Erythroblast (primary cell): ENCODE measurements at places on chromosomes 5 and 9.

- DNase-seq = no peak
These were observed 36.8 kb downstream of the LIX1 start for GRCh38 chr5:97105501-97106215.

DNA sequence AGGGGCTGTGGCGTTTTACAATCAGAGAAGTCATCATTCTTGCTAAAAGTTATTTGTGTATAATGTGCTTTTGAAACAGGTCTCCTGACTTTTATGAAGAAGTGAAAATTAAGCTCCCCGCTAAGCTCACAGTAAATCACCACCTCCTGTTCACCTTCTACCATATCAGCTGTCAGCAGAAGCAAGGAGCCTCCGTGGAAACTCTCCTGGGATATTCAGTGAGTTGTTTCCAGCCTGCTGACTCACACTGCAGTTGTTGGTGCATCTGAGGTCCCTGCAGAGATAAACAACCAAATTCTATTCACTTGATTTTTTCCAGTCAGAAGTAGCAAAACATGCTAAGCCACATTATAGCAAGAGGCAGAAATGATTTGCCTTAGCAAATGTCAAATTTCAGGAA is 156.7 kb downstream of the DOCK8 start:
- no peak for DNase-seq

GRCh38 chr5:83922699-83923098 is 202.0 kb upstream of the HAPLN1 start:
- no peak for DNase-seq

GRCh38 chr5:120613729-120614128 is 149.6 kb downstream of the PRR16 start:
- no peak for DNase-seq

GRCh38 chr5:52767766-52768480 is 19.8 kb upstream of the ITGA1 start:
- no peak for DNase-seq

DNA sequence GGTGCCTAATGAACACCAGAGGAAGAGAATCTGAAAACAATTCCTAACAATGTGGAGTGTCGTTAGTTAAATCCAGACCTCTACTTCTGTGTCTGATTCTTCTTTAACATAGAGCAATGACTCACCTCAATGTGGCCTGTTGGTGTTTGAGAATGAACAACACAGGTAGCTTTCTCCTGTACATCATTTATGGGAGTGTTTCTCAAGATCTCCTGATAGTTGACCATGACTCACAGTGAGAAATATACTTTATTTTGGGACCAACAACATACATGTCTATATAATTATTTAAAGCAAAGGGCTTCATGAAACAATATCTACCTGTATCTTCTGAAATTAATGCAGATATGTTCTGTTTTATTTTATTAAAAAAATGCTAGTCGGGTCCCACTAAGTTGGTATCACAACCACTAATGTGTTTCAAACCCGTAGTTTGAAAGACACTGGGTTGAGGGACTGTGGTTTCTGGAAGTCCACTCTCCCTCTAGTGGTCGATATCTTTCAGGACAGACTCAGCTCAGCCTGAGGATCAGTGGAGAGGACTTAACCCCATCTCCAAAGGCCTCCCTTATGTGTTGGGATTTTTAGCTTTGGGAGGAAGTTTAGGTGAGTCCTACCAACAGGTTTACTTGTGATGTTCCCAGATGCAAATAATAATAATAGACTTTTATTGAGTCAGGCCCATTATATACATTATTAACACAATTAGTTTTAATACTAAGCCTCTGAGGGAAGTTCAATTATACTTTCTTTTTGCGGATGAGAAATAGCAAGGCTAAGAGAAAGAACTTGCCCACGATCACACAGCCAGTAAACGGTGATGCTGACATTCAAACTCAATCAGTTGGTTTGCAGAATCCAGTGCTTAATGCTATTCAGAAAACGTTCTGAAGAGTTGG is 70.0 kb upstream of the KLF9 start:
- peak; percentile 89 for DNase-seq

DNA sequence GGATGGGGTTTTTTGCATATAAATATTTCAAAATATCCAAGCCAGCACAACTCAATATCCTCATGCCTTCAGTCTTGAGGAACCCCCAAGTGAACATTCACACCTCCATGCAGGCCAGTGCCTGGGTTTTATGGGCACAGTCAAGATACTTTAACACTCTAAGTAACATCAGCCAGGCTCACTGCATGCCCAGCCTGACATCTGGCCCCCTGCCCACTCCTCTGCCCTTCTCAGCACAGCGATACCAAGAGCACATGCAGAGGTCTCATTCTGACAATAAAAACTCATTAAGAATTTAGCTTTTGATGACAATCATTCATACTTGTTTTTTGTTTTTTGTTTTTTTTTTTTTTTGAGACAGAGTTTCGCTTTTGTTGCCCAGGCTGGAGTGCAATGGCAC is 250.0 kb downstream of the CWC27 start:
- no peak for DNase-seq

GRCh38 chr5:167949435-167949834 is 342.0 kb upstream of the WWC1 start:
- DNase-seq = no peak

- no peak for DNase-seq
These were observed 95.2 kb upstream of the CAST start for GRCh38 chr5:96566833-96567587.

DNA sequence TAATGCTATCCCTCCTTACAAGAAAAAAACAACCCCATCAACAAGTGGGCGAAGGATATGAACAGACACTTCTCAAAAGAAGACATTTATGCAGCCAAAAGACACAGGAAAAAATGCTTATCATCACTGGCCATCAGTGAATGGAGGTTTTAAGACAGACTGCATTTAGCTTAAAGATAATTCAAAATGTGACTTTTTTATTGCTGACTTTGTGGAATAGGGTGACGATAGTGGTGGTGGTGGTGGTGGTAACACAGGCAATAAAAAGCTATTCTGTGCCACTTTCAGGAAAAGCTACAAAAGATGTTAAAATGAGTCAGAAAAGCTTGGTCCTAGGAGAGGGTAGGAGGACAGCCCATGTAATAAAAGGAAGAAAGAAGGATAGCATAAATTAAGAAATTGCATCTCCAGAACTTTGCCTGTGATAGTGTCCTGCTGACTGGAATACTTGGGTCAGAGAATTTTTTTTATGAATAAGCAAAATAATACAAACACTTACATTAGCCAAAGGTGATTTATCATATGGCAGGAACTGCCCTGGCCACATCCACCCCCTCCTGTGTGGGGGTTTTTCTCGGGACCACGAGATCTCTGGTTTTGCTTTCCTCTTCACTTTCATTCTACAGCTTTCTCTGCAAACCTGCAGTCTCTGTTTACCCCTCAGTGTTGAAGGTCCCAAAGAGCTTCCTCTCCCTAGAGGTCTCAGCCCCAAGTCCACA is 186.7 kb downstream of the DRD1 start:
- DNase-seq = no peak

DNA sequence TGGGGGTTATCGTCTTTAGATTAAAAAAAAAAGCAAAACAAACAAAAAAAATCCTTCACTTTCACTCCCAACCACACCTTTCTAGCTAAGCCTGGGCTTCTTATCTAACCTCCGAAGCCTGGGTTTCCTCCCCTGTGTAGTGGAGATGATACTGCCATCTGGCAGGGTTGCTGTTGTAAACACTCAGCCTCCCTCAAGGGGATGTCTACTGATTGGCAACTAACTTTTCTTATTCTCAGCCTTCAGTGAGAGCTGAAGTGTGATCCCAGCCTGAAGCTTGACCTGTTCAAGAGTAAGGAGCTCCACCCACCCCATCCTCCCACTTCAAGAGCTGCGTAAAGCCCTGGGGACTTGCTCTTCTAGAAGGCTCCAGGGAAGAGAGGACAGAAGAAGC is 21.5 kb upstream of the WWC1 start:
- peak; percentile 10 for DNase-seq

- no peak for DNase-seq
These were observed 233.7 kb upstream of the ADAMTSL1 start for GRCh38 chr9:18240213-18240612.

DNA sequence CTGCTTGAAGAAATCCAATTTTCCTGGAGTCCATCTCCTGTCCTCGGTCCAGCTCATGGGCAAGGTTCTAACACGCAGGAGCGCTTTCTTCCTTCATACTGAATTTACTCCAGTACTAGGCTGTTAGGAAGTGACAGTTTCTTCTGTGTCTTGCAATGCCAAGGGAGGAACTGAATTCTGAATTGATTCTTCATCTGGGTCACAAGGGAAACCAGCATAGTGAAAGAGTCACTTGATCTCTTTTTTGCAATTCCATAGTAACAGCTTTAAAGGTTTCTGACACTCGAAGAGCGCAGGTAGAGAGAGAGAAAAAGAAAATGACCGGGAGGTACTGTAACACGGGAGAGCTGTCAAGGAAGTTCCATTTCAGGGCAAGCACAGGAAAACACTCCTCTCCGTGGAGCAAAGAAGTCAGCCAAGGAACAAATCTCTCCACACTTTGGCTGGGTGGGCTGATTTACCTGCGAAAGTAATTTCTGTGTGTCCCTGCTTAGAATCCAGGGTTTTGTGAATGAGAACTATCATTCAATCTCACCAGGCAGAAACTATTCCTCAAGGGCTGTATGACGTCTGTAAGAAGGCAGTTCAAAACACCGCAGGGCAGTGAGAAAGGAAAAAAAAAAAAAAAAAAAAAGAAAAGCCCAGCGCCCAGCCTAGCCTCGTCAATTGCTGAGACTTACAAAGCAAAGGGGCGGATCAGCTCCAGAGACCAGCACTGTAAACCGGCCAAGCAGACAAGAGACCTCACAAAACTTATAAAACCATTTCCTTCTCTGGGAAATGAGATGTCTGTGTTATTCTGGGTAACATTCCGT is 617.8 kb downstream of the PDE4D start:
- DNase-seq = peak; percentile 47

DNA sequence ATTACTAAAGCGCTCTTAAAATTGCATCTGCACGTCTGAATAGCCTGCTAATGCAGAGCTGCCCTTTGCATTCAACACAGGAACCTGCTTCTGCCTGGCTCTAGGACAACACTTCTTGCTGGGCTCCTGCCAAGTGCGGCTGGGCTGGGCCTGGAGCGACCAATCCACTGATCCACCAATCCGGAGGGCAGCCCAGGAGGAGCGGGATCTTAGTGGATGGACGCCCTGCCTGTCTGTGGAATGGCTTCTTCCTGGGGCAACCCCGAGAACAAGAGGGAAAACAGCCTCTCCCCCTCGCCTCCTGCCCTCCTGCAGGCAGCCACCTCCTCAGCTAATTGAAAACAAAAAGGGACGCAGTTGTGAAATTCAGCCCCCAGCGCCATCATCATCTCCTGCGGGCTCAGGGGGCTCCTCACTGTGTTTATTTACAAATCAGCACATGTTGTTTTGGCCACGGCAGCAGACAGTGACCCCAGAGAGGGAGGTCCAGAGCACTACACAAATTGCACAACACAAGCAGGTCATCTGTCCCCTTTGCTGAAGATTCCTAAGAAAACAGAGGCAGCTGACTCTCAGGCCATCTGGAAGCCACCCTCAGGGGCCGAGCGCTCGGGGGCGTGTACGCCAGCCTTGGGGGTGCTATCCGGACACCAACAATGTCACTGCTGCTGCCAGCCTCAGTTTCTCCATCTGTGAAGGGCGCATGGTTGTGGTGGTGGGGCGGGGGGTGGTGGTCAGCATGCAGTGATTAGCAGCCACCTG is 57.3 kb downstream of the GADD45G start:
- peak; percentile 52 for DNase-seq

- no peak for DNase-seq
These were observed 44.8 kb downstream of the LIX1 start for GRCh38 chr5:97097326-97098230.

- peak; percentile 35 for DNase-seq
These were observed 25.1 kb downstream of the NANS start for GRCh38 chr9:98081477-98082219.

DNA sequence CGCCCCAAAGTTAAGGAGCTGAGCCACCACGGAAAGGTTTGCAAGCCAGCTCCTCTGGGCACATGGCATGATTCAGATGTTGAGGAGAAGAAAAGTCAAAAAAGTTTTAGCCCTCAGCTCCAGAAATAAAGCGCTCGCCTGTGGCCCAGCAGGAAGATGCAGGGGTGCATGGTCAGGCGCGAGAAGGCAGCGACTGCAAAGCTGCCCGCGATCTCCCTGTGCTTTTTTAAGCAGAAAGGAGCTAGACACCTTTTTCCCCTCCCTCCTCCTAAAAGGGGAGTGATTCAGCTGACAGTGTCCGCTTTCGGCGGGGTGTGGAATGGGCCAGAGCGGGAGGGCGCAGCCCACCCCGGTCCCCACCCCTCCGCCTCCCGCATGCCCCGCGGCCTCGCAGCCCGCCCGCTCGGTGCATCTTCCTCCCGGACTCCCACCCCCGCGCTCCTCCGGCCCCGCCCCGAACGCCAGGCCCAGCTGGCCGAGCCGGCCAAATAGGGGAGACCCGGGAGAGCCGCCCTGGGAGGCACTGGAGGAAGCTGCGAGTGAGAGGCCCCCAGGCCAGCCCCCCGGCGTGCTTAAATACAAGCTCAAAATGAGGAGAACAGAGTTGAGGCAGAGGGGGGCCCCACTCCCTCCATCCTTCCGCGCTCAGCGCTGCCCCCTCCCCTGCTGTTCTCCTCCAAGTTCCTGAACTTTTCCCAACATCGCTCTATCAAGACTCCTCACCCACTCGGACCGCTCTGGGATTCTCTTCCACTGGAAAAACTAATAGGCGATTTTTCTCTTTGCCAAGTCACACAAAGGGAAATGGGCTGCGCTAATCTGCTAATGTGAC is at the start of gene ADAMTS12:
Gene ADAMTS12 (minus strand): TSS at position 203 of the 832 bp plus-strand sequence. CDS start 134 bp downstream, at position 69.
- DNase-seq = no peak

DNA sequence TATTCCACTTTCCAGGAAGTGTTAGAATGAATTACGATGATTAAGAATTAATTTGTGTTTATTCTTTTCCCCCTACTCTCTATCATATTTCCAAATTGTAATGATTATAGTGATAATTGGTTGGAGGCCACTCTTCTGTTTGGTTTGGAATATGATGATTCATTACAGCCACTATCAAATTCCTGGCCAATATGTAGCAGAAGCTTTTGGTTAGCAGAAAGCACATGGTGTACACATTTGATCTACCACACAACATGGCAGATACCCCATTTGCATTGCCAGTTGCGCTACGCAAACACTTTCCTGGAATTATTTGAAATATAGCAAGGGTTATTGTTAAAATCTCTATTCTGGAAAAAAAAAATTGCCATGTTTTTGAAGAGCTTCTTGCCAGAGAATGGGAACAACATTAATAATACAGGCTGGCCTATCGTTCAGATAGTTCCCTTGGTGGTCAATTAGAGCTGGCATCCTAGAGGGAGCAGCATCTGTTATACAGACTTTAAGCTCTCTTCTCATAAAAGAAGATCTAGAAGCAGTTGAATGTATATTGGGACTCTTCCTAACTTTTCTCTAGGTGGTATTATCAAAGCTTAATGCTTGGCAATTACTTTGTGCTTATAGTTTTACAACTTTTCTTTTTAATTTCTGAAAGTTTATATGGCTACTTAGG is 455.0 kb upstream of the ACTBL2 start:
- no peak for DNase-seq
